ENCODE measurements at places on chromosomes 4 and X. TPM values are rescaled to one million over a fixed set of nuclear protein-coding genes. Genes with fewer than 3 reads are reported as not detected.

Gene VAMP7
- 32.4 TPM for total RNA-seq

Gene PCDH7
- total RNA-seq, result 22.9 TPM

Gene TCEAL7
- total RNA-seq, result 0.72 TPM

Gene TENT5D
- total RNA-seq, result not detected

Gene HS3ST1
- total RNA-seq, result 0.56 TPM

Gene ASMT
- total RNA-seq, result not detected

Gene RTL3
- under 0.01 TPM for total RNA-seq

Data from endothelial cell of coronary artery (primary cell).